ENCODE measurements at places on chromosomes 16 and 17. TPM values are rescaled to one million over a fixed set of nuclear protein-coding genes. Genes with fewer than 3 reads are reported as not detected.

GRCh38 chr17:66950325-66950724 is 14.2 kb upstream of the CACNG4 start:
- DNase-seq = no peak

GRCh38 chr17:40331743-40332641 is 23.0 kb downstream of the RARA start:
- peak; percentile 51 for DNase-seq

- no peak for DNase-seq
These were observed 33.6 kb upstream of the CACNG4 start for GRCh38 chr17:66930933-66931332.

- peak; percentile 31 for DNase-seq
These were observed 4.4 kb downstream of the ACLY start for GRCh38 chr17:41914358-41914766.

GRCh38 chr16:47475786-47476185 is 14.7 kb downstream of the PHKB start:
- no peak for DNase-seq

- no peak for DNase-seq
These were observed 2.5 kb downstream of the RANBP10 start for GRCh38 chr16:67803894-67804293.

DNA sequence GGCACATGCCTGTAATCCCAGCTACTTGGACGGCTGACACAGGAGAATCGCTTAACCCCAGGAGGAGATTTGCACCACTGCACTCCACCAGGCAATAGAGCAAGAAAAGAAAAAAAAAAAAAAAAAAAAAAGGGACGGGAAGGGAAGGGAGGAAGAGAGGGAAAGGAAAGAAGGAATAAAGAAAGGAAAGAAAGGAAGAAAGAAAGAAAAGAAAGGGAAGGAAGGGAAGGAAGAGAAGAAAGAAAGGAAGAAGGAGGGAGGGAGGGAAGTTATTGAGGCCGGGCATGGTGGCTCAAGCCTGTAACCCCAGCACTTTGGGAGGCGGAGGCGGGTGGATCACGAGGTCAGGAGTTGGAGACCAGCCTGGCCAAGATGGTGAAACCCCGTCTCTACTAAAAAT is 50.4 kb upstream of the STAC2 start:
- no peak for DNase-seq

- DNase-seq = peak; percentile 43
These were observed 667 bp downstream of the OGFOD1 start for GRCh38 chr16:56451753-56452689.

GRCh38 chr17:7674934-7675333 is 12.4 kb downstream of the TP53 start:
- DNase-seq = no peak

- DNase-seq = no peak
These were observed 1044.6 kb downstream of the CDH11 start for GRCh38 chr16:64077242-64077641.

GRCh38 chr16:65318138-65318537 is 196.3 kb upstream of the CDH11 start:
- no peak for DNase-seq

- no peak for DNase-seq
These were observed 379.8 kb downstream of the UTP18 start for GRCh38 chr17:51640108-51640622.

DNA sequence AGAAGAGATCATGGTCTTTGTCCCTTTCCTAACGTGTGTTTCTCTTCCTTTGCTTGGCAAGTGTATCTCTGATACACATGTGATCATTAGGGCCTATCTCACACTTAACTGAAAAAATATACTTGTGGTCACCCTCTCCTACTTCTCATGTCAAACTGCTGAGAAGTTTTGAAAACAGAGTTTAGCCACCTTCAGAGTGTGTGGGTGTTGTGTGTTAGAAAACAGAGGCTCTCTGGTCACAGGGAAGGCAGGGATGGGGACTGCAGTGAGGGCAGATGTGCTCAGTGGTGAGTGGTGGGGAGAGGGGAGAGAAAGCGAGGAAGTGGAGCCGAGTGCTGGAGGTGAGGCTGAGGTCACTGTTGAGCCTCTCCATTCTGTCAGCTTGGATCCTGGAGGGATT is 29.4 kb downstream of the GRB7 start:
- no peak for DNase-seq

DNA sequence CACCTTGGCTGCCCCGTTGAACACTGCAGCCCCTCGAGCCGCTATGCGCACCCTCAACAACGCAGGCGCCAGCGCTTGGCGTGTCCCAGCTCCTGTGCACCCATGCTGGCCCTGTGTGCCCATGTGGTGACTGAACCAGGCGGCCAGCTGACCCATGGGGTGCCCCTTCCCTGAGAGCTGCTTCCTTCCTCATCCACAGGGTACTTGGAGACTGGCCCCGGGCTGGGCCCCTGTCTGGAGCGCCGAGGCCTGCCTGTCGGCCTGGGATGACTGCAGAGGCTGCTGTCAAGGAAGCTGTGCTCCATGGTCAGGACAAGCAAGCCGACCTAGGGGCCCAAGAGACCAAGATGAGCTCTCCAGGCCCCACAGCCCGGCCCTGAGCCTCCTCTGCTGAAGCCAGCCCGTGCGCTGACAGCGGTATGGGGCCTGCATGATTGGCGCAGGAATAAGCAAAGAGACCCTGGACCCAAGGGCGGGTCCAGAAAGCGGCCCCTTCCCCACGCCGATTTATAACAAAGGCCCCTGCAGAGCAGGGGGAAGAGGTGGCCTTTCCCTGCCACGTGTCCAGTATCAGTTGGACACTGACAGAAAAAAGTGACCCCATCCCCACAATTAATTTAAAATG is 21.6 kb upstream of the BAHCC1 start:
- DNase-seq = no peak

GRCh38 chr17:61285526-61286320 is 113.9 kb upstream of the TBX2 start:
- DNase-seq = no peak

DNA sequence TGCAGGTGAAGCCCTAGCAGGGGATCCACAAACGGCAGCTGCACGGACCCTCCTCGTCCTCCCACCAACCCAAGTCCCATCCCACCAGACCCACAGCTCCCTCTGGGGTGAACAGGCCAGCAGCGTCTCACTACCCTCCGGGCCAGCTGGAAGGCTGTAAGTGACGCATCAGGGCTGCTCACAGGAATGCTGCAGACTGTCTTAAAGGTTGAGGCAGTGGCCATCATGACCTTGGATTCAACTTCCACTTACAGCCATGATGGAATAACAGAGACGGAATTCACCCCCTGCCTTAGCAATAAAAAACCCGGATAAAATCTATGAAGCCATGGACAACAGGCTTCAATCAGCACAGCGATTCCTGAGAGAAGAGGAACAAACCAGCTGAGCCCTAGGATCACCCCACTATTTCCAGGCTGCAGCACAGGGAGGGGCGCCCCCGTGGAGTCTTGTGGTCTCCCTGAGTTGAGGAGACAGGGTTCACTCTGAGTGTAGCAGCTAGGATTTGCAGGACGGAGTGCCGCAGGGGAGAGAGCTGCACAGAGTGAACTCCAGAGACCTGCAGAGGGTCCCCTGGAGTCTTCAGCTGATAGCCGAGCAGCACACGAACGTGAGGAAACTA is 10.5 kb downstream of the FAM83G start:
- DNase-seq = no peak

- DNase-seq = no peak
These were observed 3.0 kb downstream of the SETD6 start for GRCh38 chr16:58518083-58518979.

GRCh38 chr17:8068736-8069586 is 18.6 kb downstream of the ALOX12B start:
- peak; percentile 69 for DNase-seq

DNA sequence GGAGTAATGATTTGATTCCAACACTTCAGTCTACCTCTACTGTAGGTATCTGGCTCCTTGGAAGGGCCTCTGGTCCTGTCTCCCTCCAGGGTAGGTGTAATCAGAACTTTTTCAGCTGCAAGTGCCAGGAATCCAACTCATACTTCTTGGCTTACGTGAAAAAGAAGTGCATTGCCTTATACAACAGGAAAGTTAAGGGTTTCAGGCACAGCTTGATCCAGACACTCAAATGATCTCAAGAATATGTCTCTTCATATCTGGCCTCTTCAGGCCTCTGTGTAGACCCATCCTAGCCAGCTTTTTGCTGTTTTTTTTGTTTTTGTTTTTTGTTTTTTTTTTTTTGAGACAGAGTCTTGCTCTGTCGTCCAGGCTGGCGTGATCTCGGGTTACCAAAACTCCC is 4.2 kb upstream of the CORO1A start:
- no peak for DNase-seq

DNA sequence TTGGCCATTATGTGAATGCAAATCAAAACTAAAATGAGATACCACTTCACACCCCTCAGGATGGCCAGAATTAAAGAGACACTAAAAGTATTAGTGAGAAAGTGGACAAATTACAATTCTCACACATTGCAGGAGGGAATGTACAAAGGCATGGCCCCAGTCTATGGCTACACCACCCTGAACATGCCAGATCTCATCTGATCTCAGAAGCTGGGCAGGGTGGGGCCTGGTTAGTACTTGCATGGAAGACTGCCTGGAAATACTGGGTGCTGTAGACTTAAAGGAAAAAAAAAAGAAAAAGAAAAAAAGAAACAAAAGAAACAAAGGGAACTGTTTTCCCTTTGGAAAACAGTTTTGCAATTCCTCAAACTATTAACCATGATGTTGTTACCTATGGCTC is 97.0 kb upstream of the RBL2 start:
- no peak for DNase-seq

- no peak for DNase-seq
These were observed 305.0 kb upstream of the MON1B start for GRCh38 chr16:76885776-76886537.

DNA sequence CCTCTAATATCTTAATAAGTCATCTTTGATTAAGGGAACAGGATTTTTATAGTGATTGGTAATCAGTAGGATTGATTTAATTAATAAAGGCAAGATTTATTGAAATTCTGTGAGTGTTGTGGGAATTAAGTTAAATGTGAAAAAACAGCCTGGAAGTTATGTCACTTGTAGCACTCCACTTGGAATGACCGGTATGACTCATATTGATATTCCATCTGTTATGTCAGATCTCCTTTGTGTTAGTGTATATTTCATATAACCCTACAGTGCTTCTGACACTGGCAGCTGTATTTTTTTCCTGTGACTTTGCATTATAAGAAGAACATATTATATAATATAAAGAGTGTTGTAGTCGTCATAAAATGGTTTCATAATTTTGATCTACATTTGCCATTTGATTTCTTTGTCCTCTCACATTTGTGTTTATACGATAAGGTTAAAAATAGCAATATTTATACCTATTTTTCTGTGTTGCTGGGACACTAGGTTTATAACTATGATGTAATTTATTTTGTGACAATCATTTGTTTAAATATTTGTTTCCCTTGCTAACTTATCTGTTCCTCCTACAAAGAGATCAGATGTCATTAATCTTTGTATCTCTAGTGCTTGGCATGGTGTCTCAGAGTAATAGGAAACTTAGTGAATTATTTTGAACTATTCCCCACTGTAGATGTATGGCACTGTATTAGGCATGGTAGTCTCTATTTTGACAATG is 249.0 kb downstream of the BCAS3 start:
- DNase-seq = no peak

- DNase-seq = no peak
These were observed 47.6 kb downstream of the SEC14L1 start for GRCh38 chr17:77188084-77189066.

- no peak for DNase-seq
These were observed 1.8 kb downstream of the CNTNAP4 start for GRCh38 chr16:76278980-76279379.

DNA sequence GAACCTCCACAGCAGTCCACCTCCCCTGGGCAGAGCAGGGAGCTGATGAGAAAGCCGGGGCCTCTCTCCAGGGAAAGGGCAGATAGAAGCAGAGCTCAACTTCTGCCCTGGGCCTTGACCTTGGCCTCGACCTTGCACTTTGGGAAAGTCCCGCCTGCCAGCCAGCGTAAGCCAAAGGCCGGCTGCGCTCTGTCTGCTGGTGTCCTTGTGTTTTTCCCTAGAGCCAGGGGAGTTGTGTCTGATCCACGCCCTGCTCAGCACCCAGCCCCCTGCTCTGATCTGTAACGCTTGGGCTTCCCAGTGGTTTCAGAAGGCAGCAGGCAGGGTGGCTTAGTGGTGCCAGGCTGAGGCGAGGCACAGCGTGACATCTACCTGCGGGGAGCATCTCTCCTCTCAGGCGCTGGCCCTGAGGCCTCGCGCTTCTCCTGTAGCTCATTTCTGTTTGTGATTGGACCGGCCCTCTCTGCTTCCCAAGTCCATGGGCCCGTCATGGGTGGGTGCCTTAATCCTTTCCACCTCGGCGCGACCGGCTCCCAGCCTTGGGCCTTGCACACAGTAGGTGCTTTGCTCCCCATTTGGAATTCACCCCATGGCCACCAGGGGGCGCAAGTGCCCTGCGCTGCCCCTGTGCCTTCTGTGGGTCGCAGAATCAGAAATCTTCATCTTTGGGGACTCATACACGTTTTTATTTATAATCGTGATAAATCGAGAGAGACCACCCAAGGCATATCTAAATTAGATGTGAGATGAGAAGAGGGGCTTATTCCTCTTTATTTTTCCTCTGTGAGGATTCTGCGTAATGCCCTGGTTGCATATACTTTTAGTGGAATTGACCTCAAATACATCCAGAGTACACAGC is 24.2 kb downstream of the SGSH start:
- DNase-seq = no peak

DNA sequence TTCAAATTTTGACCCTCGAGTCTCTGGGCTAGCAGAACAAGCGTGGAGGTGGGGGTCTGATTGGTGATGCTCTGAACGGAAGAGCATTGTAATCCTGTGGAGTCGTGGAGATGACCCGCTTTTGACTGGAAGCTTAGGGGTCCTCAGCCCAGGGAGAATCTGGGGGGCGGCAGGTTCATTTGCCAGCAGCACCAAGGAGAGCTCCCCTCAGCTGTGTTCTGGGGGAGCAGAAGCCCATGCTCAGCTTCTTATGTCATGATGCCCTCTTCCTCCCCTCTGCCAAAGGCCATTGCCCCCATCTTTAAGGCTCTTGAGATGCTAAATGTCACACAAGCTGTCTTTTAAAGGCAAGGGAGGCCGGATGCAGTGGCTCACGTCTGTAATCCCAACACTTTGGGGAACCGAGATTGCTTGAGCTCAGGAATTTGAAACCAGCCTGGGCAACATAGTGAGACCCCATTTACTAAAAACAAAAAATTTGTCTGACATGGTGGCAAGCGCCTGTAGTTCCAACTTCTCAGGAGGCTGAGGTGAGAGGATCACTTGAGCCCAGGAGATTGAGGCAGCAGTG is 19.3 kb downstream of the LDHD start:
- DNase-seq = no peak

GRCh38 chr16:72635694-72636093 is 412.2 kb downstream of the ZFHX3 start:
- no peak for DNase-seq

GRCh38 chr16:54244061-54244886 is 42.3 kb downstream of the IRX3 start:
- DNase-seq = no peak

GRCh38 chr16:66175058-66175457 is 191.4 kb upstream of the CDH5 start:
- DNase-seq = no peak

Gene CDH16
- 0.75 TPM for total RNA-seq

Gene PYY
- total RNA-seq = 79.7 TPM

Gene KRT36
- not detected for total RNA-seq

Gene GRB7
- total RNA-seq = 27.7 TPM

Gene PITPNM3
- total RNA-seq = 19.0 TPM

Gene TAF1C
- total RNA-seq = 36.8 TPM

Gene NPIPA5
- total RNA-seq = 1.2 TPM

Gene ARHGAP44
- 44.4 TPM for total RNA-seq

Gene C17orf100
- 3.2 TPM for total RNA-seq

Gene ACOX1
- 170 TPM for total RNA-seq

Gene PRSS53
- 1.1 TPM for total RNA-seq

Gene SHCBP1
- 3.1 TPM for total RNA-seq

Gene SLC38A8
- not detected for total RNA-seq

Gene CMTR2
- total RNA-seq = 21.8 TPM

Gene RNU2-1
- 6,579 TPM for total RNA-seq

Measured in left colon (tissue), 2 donors.